Muscle of arm (tissue), 14 donors: ENCODE measurements at places on chromosomes 5 and 9. TPM values are rescaled to one million over a fixed set of nuclear protein-coding genes. Genes with fewer than 3 reads are reported as not detected.

- no peak for DNase-seq
Measured at GRCh38 chr5:55021410-55021809, 2.6 kb upstream of the GZMK start.

DNA sequence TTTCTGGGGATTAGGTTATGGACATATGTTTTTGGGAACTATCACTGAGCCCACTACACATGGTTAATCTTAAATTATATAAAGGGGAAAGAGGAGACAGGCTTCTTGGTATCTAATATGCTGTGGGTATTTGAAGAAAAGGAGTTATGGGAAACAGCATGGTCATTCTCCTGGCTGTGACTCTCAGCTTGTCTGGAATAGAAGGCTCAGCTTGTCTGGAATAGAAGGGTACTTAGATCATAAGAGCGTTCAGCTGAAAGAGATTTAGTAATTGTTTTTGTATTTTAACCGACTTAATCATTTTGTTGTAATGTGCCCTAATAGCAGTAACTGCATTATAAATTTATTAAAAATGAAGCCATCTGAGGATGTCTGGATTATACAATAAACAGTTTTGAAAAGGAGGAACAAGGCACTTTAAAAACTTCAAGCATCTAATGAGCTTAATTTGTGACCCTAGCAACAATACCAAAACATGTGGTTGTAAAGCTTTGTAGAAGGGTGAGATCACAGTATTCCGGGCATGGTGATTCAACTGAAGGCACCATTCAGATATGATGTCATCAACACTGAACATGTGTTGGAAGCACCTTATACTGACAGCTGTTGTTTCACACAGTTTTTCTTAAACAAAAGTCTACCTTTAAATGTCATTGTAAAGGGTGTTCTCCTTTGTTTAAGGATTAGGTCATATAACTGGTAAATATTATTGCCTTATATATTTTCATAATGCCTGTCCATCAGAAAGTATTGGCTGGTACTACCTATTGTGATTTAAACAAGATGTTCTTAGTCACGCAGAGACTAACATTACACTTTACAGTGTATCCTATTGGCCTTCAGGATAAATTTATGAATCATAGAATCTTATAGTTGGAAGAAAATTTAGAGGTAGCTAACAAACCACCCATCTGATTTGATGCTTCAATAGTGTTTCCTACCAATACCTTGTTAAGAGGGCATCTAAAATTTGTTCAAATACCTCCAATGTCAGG, 2174.1 kb upstream of the WWC1 start:
- no peak for DNase-seq

GRCh38 chr5:34866989-34867471, 28.1 kb downstream of the TTC23L start:
- DNase-seq, result no peak

The STING1 gene
- 44.4 TPM for polyA plus RNA-seq

- DNase-seq, result no peak
Measured at GRCh38 chr5:109161914-109162683, 247.7 kb downstream of the PJA2 start.

The LVRN gene
- 6.2 TPM for polyA plus RNA-seq

- DNase-seq, result no peak
Measured at GRCh38 chr5:169494383-169494935, 89.1 kb upstream of the SPDL1 start.

DNA sequence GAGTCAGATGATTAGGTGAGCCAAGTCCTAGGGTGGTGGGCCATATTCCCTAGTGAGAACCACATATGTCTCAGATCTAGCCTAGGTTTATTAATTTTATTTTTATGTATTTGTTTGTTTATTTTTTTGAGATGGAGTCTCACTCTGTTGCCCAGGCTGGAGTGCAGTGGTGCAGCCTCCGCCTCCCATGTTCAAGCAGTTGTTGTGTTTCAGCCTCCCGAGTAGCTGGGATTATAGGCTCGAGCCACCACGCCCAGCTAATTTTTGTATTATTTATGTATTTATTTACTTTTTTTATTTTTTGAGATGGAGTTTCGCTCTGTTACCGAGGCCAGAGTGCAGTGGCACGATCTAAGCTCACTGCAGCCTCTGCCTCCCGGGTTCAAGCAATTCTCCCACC, 36.0 kb downstream of the NUP188 start:
- DNase-seq, result no peak

GRCh38 chr9:137023157-137023556, 4.9 kb downstream of the ABCA2 start:
- no peak for DNase-seq

GRCh38 chr5:133907075-133907474, 61.4 kb downstream of the C5orf15 start:
- DNase-seq, result no peak

DNA sequence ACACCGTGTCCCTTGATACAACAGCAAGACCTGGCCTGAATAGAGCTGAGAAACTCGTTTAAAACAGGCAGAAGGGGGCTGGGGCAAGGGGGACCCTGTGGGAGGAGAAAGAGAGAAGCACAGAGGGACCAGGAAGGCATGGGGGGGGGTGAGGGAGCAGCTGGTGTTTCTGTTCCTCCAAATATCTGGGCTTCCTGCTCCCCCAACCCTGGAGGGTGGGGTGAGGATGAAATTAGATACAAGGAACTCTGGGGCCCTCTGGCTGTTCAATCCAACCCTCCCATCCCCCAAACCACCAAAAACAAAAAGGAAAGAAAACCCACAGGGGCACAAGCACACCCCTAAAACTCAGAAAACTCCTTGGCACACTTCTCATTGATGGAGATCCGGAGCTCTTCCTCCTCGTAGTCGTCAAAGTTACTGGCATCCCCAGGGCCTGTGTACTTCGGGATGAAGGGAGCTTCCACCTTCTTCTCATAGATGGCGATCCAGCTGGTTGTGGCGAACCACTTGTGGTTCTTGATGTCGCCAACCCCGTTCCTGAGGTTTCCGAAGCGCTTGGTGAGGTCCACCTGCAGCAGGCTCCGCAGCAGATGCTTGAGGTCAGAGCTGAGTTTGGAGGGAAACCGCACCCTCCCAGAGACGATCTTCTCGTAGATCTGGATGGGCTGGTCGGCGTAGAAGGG, 1.1 kb downstream of the PRKACG start:
- DNase-seq, result no peak

DNA sequence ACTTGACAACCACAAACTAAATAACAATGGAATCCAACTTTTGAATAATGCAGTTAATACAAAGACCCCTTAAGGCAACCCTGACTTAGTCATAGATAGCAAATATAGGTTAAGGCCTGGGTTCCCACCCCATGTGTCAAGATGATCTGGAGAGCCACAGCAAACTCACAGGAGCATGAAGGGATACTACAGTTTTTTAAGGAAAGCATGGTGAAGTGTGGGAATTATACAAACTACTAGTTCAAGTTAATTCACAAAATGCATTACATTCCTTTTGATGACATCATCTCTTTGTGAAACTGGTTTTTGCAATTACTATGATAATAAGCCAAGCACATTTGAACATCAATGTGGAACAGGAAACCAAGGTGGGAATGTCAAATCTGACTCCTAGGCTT, 50.6 kb downstream of the LHFPL2 start:
- no peak for DNase-seq

GRCh38 chr9:38707885-38708637, 11.9 kb downstream of the FAM240B start:
- no peak for DNase-seq

DNA sequence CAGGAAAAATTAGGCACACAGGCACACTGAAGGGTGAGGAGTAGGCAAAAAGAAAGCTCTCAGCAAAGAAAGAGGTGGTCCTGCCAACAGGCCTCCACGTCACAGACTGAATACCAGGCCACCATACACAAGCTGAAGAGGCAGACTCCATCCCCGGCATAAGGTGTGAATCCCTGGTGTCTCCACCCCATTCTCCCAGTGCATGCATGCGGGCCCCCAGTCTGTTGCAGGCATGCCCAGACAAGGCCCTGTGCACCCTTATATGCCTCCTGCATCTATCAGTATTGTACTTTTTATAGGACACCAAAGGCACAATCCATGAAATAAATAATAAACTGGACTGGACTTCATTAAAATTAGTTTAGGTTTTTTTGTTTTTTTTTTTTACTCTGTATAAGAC, 73.1 kb downstream of the RGMB start:
- DNase-seq, result no peak

DNA sequence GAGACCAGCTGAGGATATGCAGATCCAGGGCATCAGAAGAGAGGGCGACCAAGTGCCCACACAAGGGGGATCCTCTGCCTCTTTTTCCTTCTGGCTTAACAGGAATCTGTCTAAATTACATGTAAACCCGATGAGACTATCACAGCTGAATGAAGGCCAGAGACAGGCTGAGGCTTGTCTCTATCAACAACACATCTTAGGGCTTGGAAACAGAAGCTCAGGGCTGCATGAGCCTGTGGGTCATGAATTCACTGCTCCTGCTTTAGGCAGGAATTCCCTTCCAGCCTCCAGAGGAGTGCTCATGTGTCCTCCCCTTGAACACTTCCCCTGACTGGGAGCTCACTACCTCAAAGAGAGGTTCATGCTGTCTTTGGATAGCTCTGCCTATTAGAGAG, 106.1 kb upstream of the PHYKPL start:
- no peak for DNase-seq

DNA sequence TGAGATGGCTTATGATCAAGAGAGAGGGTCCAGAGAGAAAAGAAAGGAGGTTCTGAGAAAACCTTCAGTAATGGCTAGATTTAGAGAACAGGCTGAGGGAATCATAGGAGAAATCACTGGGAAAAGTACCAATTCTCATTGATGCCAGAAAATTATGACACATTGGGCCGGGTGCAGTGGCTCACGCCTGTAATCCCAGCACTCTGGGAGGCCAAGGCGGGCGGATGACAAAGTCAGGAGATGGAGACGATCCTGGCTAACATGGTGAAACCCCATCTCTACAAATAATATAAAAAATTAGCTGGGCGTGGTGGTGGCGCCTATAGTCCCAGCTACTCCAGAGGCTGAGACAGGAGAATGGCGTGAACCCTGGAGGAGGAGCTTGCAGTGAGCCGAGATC, 29.5 kb upstream of the PLIN2 start:
- DNase-seq, result no peak

The FCN2 gene
- polyA plus RNA-seq, result not detected

- no peak for DNase-seq
Measured at GRCh38 chr5:108637134-108637533, 110.6 kb upstream of the FER start.

The CFAP77 gene
- not detected for polyA plus RNA-seq

The CTSL gene
- 73.4 TPM for polyA plus RNA-seq

DNA sequence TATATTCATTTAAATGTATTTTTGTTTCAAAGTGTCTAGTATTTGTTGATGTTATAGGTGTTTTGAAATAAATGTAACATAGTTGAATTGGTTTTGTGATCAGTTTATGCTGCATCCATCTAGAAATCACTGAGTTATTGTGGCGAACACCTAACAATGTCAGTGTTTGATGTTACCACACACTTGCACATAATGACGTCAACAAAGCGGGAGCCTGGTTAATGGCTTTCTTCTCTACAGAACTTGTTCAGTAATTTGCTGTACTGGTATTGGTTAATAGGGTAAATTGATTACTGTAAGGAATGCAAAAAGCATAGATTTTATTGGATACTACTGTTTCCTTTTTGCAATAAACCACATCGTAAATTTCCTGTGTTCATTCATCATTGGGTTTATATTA, 133.0 kb downstream of the ATG10 start:
- no peak for DNase-seq

The PIK3R1 gene
- polyA plus RNA-seq, result 66.0 TPM

The RNF38 gene
- 27.3 TPM for polyA plus RNA-seq

The ANKRD55 gene
- polyA plus RNA-seq, result not detected

GRCh38 chr5:51983161-51983560, 599.9 kb downstream of the ISL1 start:
- DNase-seq, result no peak

DNA sequence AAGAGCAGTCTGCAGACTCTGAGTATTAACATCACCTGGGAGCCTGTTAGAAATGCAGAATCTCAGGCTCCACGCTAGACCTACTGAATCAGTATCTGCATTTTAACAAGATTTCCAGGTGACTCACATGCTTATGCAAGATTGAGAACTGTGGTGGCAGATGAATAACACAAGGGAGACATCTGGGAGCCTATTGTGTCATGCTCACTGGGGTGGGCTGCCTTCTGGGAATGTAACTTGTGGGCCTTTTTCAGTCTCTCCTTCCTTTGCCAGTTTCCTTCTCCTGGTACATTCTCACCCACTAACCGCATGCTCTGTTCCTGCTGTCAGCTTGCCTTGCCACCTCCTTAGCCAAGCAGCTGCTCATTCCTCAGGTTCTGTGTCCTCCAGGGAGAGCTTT, 176.6 kb upstream of the C9orf72 start:
- DNase-seq, result no peak

DNA sequence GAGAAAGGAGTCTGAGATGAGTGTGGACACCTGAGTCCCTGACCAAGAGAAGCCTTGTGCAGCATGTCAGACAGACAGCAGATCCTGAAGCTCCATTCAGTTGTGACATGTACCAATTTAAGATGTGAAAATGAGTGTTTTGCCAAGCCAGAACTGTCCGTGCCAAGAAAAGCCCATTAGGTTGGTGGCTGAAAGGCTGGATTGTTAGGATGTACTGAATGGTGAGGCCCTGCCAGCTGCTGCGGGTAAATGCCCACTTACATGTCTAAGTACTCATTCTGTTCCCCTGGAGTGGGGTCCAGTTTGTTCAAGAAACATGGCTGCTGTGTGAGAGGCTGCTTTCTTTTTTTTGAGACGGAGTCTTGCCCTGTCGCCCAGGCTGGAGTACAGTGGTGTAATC, 14.6 kb downstream of the DAPK1 start:
- no peak for DNase-seq

- DNase-seq, result no peak
Measured at GRCh38 chr9:119368179-119368578, 1.1 kb downstream of the BRINP1 start.

DNA sequence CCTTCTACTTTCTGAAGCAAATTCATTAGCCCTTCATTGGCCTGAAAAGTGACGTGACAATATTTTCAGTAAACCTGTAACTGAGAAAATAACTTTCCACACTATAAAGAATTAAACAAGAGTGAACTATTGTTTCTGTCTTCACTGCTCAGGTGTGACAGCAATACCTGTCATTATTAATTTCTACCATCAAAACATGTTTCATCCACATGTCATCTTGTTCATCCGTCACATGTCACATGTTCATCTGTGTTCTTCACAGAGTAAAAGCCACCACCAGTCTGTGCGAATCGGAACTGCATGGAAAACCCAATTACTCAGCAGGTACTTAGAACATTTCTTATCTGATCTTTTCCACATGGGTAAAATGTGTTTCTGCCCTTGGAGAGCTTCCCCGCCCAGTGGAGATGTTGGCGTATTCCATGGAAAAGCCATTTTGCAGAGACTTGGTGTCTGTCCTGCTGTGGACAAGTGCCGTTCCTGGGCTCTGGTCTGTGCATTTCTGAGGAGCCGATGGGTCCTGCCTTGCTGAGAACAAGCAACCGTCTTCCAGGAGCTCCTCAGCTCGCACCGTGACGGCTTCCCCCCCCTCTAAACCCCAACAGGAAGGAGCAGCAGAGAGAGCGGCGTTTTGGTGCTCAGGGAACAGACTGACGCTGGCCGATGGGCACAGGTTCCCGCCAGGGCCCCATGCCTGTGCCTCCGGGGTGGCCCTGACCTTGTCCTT, 10.6 kb upstream of the EXOC3 start:
- DNase-seq, result no peak
